ENCODE measurements at places on chromosomes 2 and 18. TPM values are rescaled to one million over a fixed set of nuclear protein-coding genes. Genes with fewer than 3 reads are reported as not detected.

IL1RL1 gene
- total RNA-seq = under 0.01 TPM

CAPN10 gene
- 29.0 TPM for total RNA-seq

SPR gene
- 22.7 TPM for total RNA-seq

METTL21A gene
- 38.0 TPM for total RNA-seq

MEP1B gene
- total RNA-seq = not detected

NT5DC4 gene
- total RNA-seq = not detected

SERPINB13 gene
- total RNA-seq = not detected

SIGLEC15 gene
- 29.2 TPM for total RNA-seq

CYRIA gene
- total RNA-seq = 4.3 TPM

ALPP gene
- total RNA-seq = not detected

RUFY4 gene
- total RNA-seq = not detected

ALPG gene
- not detected for total RNA-seq

HOXD1 gene
- total RNA-seq = 2.0 TPM

MC5R gene
- total RNA-seq = not detected

ATP6V1B1 gene
- 0.51 TPM for total RNA-seq

DOK1 gene
- total RNA-seq = 32.8 TPM

CXCR1 gene
- total RNA-seq = not detected

IL36A gene
- total RNA-seq = not detected

STK36 gene
- 16.1 TPM for total RNA-seq

PIEZO2 gene
- 5.3 TPM for total RNA-seq

DNER gene
- 0.65 TPM for total RNA-seq

MYOM1 gene
- total RNA-seq = 0.13 TPM

LRP2 gene
- 6.1 TPM for total RNA-seq

PLGLB2 gene
- not detected for total RNA-seq

C2orf92 gene
- total RNA-seq = 2.4 TPM

CGREF1 gene
- total RNA-seq = 2.5 TPM

IL1A gene
- total RNA-seq = not detected

CRYGD gene
- total RNA-seq = not detected

ALPI gene
- not detected for total RNA-seq

M1AP gene
- total RNA-seq = 1.3 TPM

RFX8 gene
- 0.25 TPM for total RNA-seq

CPS1 gene
- total RNA-seq = 4.8 TPM

ABCB11 gene
- total RNA-seq = not detected

CNTNAP5 gene
- total RNA-seq = not detected

COL3A1 gene
- total RNA-seq = 540 TPM

TMEFF2 gene
- 0.13 TPM for total RNA-seq

POTEJ gene
- total RNA-seq = not detected

TSPYL6 gene
- not detected for total RNA-seq

SANBR gene
- total RNA-seq = 5.5 TPM

KIF5C gene
- 0.33 TPM for total RNA-seq

TRAK2 gene
- 18.4 TPM for total RNA-seq

CRACDL gene
- total RNA-seq = 5.7 TPM

PLEKHB2 gene
- total RNA-seq = 75.6 TPM

NETO1 gene
- total RNA-seq = 15.0 TPM

GPAT2 gene
- total RNA-seq = under 0.01 TPM

BOK gene
- 133 TPM for total RNA-seq

HYCC2 gene
- total RNA-seq = 3.7 TPM

GKN1 gene
- not detected for total RNA-seq

UBXN4 gene
- total RNA-seq = 27.2 TPM

RNU2-63P gene
- total RNA-seq = not detected

PLA2R1 gene
- total RNA-seq = 3.6 TPM

CABLES1 gene
- total RNA-seq = 13.7 TPM

TBR1 gene
- total RNA-seq = not detected

DNAJC27 gene
- 1.5 TPM for total RNA-seq

REEP1 gene
- total RNA-seq = 0.51 TPM

HOXD4 gene
- 14.5 TPM for total RNA-seq

All from mesangial cell (primary cell).